B cell (primary cell): ENCODE measurements at places on chromosomes 3 and 15.

- DNase-seq, result no peak
- no peaks in the 10 kb centered on the region for H3K27me3 ChIP-seq
- no peak overlapping the region for H3K4me3 ChIP-seq
Observed at GRCh38 chr3:188125076-188125475, 28.9 kb upstream of the LPP start.

DNA sequence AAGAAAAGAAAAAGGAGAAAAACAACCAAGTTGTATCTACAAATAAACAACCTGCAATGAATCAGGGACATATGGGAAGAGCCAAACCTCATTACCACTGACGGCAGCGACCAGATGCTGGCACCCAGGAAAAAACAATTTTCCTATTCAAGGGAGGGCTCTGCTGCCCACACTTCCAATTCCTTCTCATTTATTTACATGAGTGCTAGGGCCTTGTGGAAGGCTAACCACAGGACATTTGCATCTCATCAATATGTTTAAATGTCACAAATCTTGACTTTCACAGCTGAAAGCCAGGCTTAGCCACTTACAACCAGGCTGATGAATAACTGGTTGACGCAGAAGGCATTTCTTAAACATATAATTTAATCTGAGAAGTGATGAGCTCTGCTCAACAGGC is 36.0 kb downstream of the RFTN1 start:
- H3K27ac ChIP-seq, result peak overlapping the region; percentile 74
- H3K4me3 ChIP-seq, result no peak overlapping the region
- no peak for DNase-seq
- H3K27me3 ChIP-seq, result no peaks in the 10 kb centered on the region
- peaks cover 62% of the 10 kb centered on the region for H3K4me1 ChIP-seq
- peaks cover 26% of the 10 kb centered on the region for H3K36me3 ChIP-seq

DNA sequence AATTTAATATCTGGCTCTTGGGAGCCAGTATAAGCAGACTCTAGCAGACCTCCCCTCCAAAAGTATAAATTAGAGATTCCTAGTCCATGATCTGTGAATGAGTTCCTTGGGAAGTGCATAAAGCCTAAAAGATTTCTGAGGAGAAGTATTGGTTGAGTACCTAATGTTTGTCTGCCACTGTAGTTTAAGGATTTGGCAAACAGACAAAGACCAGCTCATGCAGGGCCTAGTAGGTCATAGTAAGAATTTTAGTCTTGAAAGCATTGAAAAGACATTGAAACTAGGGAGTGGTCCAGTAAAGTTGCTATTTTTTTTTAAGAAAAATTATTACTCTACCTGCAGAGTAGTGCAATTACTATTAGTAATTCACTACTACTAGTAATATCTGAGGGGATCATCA is 67.5 kb downstream of the SPRED1 start:
- H3K27ac ChIP-seq, result no peak overlapping the region
- H3K36me3 ChIP-seq, result no peaks in the 10 kb centered on the region
- no peak for DNase-seq
- H3K27me3 ChIP-seq, result no peaks in the 10 kb centered on the region

GRCh38 chr15:91135201-91136130 is 35.4 kb downstream of the SV2B start:
- H3K4me3 ChIP-seq, result no peak overlapping the region
- DNase-seq, result no peak
- H3K27me3 ChIP-seq, result no peaks in the 10 kb centered on the region
- no peak overlapping the region for H3K27ac ChIP-seq

- no peaks in the 10 kb centered on the region for H3K4me1 ChIP-seq
- H3K4me3 ChIP-seq, result no peak overlapping the region
- peaks cover 17% of the 10 kb centered on the region for H3K36me3 ChIP-seq
Observed at GRCh38 chr15:51874751-51875644, 45.5 kb downstream of the TMOD3 start.

DNA sequence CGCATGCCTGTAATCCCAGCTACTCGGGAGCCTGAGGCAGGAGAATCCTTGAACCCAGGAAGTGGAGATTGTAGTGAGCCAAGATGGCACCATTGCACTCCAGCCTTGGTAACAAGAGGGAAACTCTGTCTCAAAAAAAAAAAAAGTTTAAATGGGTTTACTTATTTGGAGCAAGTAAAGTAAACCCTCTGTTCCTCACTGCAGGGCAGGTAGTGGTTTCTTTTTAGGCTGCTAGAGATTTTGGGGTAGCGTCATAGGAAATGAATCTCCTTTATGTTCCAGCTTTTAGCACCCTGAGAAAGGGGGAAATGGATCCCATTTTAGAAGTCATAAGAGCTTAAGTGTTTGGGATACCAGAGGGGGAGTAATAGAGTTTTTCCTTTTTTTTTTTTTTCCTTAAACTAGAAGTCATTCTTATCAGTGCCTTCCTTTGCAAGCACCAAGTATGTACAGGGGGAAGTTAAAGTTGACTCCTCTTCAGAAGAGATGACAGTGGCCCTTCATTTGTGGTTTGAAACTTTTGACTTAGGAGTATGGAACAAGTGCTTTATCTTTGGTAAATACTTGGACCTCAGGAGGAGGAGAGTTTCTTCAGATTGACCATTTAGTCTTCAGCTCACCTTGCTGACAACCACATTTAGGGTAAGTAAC is 8.0 kb downstream of the PXK start:
- no peak overlapping the region for H3K4me3 ChIP-seq
- peaks cover 88% of the 10 kb centered on the region for H3K4me1 ChIP-seq
- H3K36me3 ChIP-seq, result peaks cover under 1% of the 10 kb centered on the region
- peak overlapping the region; percentile 54 for H3K27ac ChIP-seq

DNA sequence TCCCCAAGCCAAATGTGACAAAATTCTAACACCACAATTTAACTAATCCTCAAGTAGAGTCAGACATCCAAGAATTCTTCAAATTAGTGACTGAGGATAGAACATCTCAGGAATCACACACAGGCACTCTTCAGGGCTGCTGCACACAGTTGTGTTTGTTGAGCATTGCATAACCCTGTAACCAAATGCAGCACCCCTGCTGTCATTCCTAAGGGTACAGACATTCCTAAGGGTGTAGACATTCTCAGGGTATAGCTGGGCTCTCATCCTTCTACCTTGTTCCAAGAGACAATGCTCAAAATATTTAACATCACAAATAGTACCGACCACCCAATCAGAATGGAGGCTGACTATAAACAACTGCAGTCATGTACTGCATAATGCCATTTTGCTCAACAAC is 107.1 kb upstream of the UBE2E2 start:
- H3K4me1 ChIP-seq, result peaks cover 10% of the 10 kb centered on the region
- DNase-seq, result no peak
- no peaks in the 10 kb centered on the region for H3K36me3 ChIP-seq
- H3K27me3 ChIP-seq, result no peaks in the 10 kb centered on the region
- no peak overlapping the region for H3K27ac ChIP-seq

GRCh38 chr15:27833974-27834373 is 265.1 kb downstream of the OCA2 start:
- no peaks in the 10 kb centered on the region for H3K36me3 ChIP-seq
- H3K4me3 ChIP-seq, result no peak overlapping the region
- no peaks in the 10 kb centered on the region for H3K27me3 ChIP-seq
- H3K4me1 ChIP-seq, result no peaks in the 10 kb centered on the region

GRCh38 chr3:80232760-80233159 is 465.0 kb upstream of the ROBO1 start:
- no peak for DNase-seq
- no peaks in the 10 kb centered on the region for H3K36me3 ChIP-seq
- H3K4me3 ChIP-seq, result no peak overlapping the region
- no peaks in the 10 kb centered on the region for H3K4me1 ChIP-seq
- no peak overlapping the region for H3K27ac ChIP-seq

GRCh38 chr15:64634576-64635498 is 140.6 kb downstream of the RBPMS2 start:
- H3K4me3 ChIP-seq, result no peak overlapping the region
- H3K4me1 ChIP-seq, result peaks cover 16% of the 10 kb centered on the region
- no peak for DNase-seq

DNA sequence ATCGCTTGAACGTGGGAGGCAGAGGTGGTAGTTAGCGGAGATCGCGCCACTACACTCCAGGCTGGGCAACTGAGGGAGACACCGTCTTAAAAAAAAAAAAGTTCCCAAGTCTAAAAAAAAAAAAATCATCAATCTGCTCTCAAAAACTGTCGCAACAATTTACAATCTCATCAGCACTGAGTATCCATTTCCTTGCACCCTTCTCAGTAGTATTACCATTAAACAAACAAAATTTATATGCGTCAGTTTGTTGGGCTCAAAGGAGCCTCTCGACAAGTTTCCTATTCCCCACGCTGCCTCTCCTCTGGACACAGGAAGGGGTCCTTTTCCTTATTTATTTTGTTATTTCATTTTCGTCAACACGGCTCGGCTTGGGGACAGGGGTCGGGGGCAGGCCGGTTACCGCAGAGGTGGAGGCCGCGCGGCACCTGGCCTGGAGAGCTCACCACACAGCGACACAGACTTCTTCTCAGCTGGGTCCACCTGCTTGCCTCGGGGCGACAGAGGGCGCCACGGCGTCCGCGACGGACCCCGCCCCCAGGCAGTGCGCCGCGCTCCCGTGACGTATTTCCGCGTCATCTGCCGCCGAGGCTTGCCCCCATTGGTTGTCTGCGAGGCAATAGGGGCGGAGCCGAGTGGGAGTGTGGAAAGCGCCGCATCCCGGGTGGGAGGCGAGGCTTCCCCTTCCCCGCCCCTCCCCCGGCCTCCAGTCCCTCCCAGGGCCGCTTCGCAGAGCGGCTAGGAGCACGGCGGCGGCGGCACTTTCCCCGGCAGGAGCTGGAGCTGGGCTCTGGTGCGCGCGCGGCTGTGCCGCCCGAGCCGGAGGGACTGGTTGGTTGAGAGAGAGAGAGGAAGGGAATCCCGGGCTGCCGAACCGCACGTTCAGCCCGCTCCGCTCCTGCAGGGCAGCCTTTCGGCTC is at the start of gene MAP2K1:
TSS of gene MAP2K1 (plus strand) at position 709 of the 920 bp plus-strand sequence. CDS start 436 bp downstream, outside the sequence.
- peak; percentile 98 for DNase-seq
- H3K4me3 ChIP-seq, result peak within 1 kb of the TSS; percentile 78

GRCh38 chr15:29860872-29861271 is 38.6 kb upstream of the TJP1 start:
- H3K4me3 ChIP-seq, result no peak overlapping the region
- no peak overlapping the region for H3K27ac ChIP-seq
- no peak for DNase-seq
- no peaks in the 10 kb centered on the region for H3K4me1 ChIP-seq
- no peaks in the 10 kb centered on the region for H3K27me3 ChIP-seq
- H3K36me3 ChIP-seq, result no peaks in the 10 kb centered on the region

DNA sequence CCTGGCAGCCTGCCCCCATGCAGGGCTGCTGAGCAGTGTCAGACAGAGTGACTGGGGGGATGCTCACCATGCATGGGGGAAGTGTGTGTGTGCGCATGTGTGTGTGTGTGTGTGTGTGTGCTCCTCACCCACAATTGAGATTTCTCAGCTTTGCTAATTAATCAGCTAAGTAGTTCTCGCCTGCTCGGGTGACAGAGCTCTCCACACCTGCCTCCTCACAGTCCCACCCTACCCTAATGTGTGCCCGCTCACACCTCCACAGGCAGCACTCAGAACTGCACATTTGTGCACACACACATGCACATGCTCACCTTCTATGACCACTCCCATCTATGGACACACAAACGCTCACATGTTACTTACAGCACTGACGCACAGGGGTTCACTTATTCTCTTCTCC is 37.3 kb downstream of the CACNA2D2 start:
- no peaks in the 10 kb centered on the region for H3K36me3 ChIP-seq
- no peaks in the 10 kb centered on the region for H3K4me1 ChIP-seq
- no peak overlapping the region for H3K27ac ChIP-seq
- no peak overlapping the region for H3K4me3 ChIP-seq
- no peaks in the 10 kb centered on the region for H3K27me3 ChIP-seq

DNA sequence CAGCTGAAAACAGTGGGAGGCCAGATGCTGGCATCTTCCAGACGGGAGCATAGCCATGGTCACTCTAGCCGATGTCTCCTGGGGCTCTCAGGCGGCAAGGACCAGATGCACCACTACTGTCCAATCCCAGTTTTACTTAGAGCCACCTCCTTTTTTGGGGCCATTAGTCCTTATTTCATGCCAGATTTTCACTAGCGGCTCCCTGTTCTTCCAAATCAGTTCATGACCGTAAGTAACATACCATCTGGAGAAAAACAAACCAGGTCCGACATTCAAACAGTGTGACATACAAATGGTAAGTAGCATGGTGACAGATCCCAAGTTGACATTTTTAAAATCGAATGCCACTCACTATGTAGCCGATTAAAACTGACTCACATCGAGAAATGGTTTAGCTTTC is 4.1 kb upstream of the MAP6D1 start:
- peaks cover 2% of the 10 kb centered on the region for H3K4me1 ChIP-seq
- no peak overlapping the region for H3K27ac ChIP-seq

GRCh38 chr3:191376516-191377141 is 46.3 kb upstream of the UTS2B start:
- no peak for DNase-seq
- no peak overlapping the region for H3K4me3 ChIP-seq
- no peaks in the 10 kb centered on the region for H3K27me3 ChIP-seq
- H3K27ac ChIP-seq, result no peak overlapping the region
- peaks cover 28% of the 10 kb centered on the region for H3K4me1 ChIP-seq
- H3K36me3 ChIP-seq, result peaks cover 4% of the 10 kb centered on the region

- H3K4me3 ChIP-seq, result no peak overlapping the region
- DNase-seq, result no peak
- no peaks in the 10 kb centered on the region for H3K4me1 ChIP-seq
- no peaks in the 10 kb centered on the region for H3K27me3 ChIP-seq
- no peaks in the 10 kb centered on the region for H3K36me3 ChIP-seq
Observed at GRCh38 chr15:67564021-67564967, 21.8 kb downstream of the MAP2K5 start.

GRCh38 chr15:34102175-34102925 is 467 bp downstream of the PGBD4 start:
- peak overlapping the region; percentile 80 for H3K4me3 ChIP-seq
- no peak for DNase-seq
- peaks cover 3% of the 10 kb centered on the region for H3K36me3 ChIP-seq
- H3K27me3 ChIP-seq, result no peaks in the 10 kb centered on the region

- H3K4me1 ChIP-seq, result no peaks in the 10 kb centered on the region
- H3K27me3 ChIP-seq, result no peaks in the 10 kb centered on the region
- no peak overlapping the region for H3K4me3 ChIP-seq
- no peak for DNase-seq
- no peaks in the 10 kb centered on the region for H3K36me3 ChIP-seq
Observed at GRCh38 chr15:32959077-32959476, 235.4 kb downstream of the FMN1 start.

GRCh38 chr15:43238671-43239131 is 17.9 kb upstream of the EPB42 start:
- no peaks in the 10 kb centered on the region for H3K27me3 ChIP-seq
- no peak overlapping the region for H3K27ac ChIP-seq
- H3K4me3 ChIP-seq, result no peak overlapping the region
- H3K36me3 ChIP-seq, result no peaks in the 10 kb centered on the region
- H3K4me1 ChIP-seq, result peaks cover 5% of the 10 kb centered on the region

GRCh38 chr15:85316244-85316934 is 64.0 kb upstream of the AKAP13 start:
- H3K36me3 ChIP-seq, result no peaks in the 10 kb centered on the region
- peaks cover 46% of the 10 kb centered on the region for H3K4me1 ChIP-seq
- H3K27ac ChIP-seq, result peak overlapping the region; percentile 26
- no peak for DNase-seq

GRCh38 chr15:55800216-55800615 is 57.3 kb upstream of the PRTG start:
- H3K4me3 ChIP-seq, result no peak overlapping the region
- H3K27ac ChIP-seq, result no peak overlapping the region
- no peak for DNase-seq
- H3K36me3 ChIP-seq, result no peaks in the 10 kb centered on the region
- H3K27me3 ChIP-seq, result no peaks in the 10 kb centered on the region
